ENCODE measurements at places on chromosomes 7 and 10.
A peak's percentile ranks its signal among the peaks of the same experiment; 100 is the strongest.

- DNase-seq = peak; percentile 3
Measured at GRCh38 chr7:114141415-114141814, 222.6 kb upstream of the PPP1R3A start.

GRCh38 chr7:152702-153391, 39.5 kb upstream of the FAM20C start:
- DNase-seq = no peak

DNA sequence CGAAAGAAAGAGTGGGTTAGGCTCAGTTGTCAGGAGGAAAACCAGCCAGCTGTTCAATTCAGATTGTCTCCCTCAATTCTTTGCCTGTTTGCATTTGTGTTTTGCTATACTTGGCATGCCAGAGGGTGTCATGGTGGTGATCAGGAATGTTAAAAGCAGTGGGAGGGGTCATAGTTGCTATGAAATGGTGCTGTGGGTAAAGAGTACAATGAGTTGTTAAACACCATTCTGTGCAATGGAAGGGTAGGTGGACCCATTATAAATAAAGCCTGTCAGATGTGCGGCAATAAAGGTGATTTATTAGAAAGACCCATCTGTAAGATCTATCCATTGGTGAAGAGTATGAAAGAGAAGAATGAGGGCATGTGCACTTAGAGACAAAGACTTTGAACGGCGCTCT, 82.2 kb downstream of the MRPL32 start:
- DNase-seq = no peak

GRCh38 chr7:7439564-7439963, 96.1 kb downstream of the COL28A1 start:
- DNase-seq = no peak

- no peak for DNase-seq
Measured at GRCh38 chr7:39810204-39810642, 139.8 kb upstream of the CDK13 start.

GRCh38 chr10:26310361-26310760, 93.8 kb downstream of the GAD2 start:
- no peak for DNase-seq

DNA sequence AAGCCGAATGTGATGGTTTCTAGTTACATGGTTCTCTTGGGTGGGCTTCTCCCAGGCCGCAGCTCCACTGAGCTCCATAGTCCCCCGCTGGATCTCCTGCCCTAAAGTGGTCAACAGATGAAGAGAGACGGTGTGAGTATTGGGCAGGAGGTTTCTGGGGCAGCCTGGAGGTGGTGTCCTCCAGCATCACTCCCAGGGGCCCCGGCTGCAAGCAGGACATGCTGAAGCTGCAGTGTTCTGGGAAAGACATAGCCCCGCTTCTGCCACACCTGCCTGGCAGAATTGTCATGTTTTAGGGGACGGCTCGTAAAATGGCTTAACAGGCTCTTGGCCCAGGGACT, 40.4 kb downstream of the CALML3 start:
- DNase-seq = no peak

GRCh38 chr7:107047902-107048782, 3.6 kb downstream of the PRKAR2B start:
- DNase-seq = peak; percentile 30

DNA sequence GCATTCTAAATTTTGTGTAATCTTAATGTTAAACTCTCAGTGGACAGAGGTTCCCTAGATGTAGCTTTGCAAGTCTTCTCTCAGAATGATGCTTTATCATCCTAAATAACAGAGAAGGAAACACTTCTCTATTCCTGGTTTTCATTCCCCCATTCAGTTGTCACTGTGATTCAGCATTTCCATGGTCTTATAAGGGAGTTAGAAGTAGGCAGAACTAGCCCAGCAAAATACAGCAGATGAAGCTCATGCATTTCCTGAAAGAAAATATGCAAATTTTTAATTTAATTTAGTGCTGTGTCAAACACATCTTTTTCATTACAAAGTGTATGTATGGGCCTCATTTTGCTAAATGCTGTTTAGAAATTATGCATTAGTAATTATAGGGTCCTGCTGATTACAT, 70.1 kb downstream of the ITPRID1 start:
- no peak for DNase-seq

DNA sequence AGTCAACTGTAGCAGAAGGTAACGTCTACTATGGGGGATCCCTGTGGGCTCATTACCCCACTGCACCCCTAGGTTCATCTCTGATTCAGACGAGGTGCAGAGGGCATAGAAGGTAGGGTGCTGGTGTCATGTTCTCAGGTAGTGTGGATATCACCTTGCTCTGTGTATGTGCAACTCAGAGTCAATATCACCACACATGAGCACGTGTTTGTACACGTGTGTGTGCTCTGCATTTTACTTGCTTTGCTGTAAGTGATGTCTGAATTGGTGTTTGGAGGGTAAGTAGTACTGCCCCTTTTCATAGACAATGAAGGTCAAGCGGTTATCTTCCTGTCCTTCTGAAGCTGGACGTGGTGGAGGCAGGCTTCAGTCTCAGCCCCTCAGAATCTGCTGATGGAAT, 10.4 kb downstream of the DMBT1 start:
- no peak for DNase-seq

DNA sequence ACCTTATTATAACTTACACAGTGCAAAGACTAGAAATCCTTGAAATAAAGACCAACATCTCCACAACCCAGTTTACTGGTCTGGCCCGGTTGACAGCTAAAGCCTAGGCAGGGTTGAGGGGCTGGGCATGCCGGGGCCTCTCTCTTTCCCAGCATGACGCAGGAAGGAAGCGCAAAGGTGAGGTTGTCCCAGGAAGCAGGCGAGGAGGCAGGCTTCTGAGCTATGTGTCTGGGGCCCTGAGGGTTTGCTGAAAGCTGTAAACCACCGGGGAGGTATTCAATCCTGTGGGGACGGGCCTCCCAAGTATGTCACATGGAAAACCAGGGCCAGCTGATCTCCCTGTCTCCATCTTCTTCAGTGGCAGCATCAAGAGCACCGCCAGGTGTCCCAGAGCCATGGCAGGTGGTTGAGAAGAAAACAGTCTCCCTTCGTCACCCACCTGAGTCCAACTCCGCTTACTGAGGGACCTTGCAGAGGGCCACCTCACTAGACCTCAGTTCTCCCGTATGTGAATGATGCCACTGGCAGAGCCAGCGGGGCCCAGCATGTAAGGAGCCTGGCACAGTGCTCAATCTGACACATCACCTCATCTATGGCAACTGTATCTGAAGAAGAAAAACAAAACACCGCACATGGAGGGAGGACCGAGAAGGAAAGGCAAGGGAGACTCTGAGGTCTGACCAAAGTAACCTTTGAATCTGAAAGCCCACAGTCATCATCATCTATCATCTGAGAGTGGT, 49.5 kb downstream of the FAM53B start:
- no peak for DNase-seq

- peak; percentile 68 for DNase-seq
Measured at GRCh38 chr10:80199828-80200227, 5.5 kb downstream of the ANXA11 start.

GRCh38 chr7:121269798-121270197, 59.0 kb upstream of the WNT16 start:
- DNase-seq = no peak

DNA sequence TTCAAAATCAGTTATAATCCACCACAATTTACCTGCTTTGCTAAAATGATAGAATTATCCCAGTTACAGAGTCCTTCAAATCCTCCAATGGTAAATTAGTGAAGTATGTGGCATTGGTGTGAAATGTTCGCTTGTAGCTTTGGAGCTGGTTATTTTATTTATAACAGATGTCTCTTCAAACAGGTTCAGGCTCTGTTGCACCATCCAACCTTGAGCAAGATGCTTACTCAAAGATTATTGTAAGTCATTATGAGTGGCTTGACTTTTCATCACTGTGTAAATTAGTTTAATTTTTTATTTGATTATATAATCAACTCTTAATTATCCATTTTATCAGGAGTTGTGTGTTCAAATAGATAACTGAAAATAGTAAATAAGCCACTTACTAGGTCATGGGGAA, 99.4 kb downstream of the BTRC start:
- DNase-seq = no peak

- DNase-seq = no peak
Measured at GRCh38 chr7:64774204-64774842, 19.9 kb upstream of the ZNF138 start.

DNA sequence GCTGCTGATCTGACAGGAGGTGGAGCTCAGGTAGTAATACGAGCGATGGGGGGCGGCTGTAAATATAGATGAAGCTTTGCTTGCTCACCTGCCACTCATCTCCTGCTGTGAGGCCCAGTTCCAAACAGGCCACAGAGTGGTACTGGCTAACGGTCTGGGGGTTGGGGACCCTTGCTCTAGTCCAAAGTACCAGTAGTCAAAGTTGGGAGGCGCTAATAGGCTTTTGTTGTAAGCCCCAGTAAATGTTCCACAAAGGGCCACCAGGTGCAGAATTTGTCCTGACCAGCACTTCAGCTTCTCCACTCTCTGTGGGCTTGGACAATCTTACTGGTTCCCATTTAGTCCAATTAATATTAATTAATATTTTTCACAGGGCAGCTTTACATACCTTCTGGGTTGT, 206.6 kb downstream of the ACTR3B start:
- no peak for DNase-seq

GRCh38 chr10:14605231-14605925, 169.3 kb downstream of the FAM107B start:
- DNase-seq = peak; percentile 52

DNA sequence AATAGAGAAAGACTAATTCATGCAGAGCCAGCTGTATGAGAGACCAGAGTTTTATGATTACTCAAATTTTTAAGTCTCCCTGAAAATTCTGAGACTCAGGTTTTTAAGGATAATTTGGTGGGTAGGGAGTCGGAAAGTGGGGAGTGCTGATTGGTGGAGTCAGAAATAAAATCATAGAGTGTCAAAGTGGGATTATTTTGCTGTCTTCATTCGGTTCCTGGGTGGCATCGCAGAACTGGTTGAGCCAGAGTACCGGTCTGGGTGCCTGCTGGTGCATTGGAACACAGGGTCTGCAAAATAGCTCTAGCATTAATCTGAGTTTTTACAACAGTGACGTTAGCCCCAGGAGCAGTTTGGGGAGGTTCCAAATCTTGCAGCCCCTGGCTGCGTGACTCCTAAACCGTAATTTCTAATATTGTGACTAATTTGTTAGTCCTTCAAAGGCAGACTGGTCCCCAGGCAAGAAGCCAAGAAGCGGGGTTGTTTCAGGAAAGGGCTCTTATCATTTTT, 32.4 kb downstream of the GPRIN2 start:
- peak; percentile 97 for DNase-seq

- DNase-seq = no peak
Measured at GRCh38 chr7:47355684-47356083, 226.2 kb downstream of the TNS3 start.

DNA sequence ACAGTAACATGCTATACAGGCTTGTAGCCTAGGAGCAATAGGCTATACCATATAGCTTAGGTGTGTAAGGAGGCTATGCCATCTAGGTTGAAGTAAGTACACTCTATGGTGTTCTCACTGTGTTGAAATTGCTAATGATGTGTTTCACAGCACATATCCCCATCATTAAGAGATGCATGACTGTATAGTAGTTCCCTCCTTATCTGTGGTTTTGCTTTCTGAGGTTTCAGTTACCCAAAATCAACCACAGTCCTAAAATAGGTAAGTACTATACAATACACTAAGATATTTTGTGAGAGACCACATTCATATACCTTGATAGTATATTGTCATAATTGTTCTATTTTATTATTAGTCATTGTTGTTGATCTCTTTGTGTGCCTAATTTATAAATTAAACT, 12.7 kb downstream of the FZD1 start:
- no peak for DNase-seq

DNA sequence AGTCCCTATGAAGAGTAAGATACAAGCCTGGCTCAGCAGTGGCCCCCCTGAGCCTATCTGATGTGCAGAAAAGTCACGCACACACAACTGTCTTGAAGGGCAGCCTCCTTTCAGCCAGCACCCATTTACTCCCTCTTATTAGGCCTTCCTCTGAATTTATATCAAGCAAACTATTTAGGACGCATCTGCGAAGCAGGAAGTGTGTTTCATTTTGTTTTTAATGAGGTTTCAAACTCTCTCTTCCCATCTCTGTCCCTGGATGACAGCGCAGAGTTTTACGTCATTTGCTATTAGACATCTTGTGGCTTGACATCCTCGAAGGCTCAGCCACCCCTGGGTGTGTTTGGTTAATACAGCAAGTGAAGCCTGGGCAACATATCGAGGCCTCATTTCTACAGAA, 79.5 kb downstream of the CUX1 start:
- DNase-seq = no peak

DNA sequence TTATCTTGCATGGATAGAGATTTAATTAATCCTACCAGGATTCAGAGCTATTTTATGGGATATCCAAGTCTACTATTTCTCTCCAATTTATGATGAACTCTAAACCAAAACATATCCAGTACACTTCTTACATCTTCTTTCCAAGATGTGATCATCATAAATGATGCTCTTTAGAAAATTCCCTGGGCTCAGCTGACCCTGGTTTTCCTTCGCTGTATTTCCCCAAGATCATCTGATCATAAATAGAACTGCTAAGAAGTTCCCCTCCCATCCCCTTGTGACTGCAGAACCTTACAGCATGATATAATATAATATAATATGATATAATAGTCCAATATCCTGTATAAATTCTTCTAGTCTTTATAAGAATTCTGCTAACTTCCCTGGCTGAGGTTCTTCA, 114.6 kb upstream of the LYZL2 start:
- DNase-seq = no peak

- no peak for DNase-seq
Measured at GRCh38 chr7:25881317-25882037, 270.5 kb upstream of the NFE2L3 start.

DNA sequence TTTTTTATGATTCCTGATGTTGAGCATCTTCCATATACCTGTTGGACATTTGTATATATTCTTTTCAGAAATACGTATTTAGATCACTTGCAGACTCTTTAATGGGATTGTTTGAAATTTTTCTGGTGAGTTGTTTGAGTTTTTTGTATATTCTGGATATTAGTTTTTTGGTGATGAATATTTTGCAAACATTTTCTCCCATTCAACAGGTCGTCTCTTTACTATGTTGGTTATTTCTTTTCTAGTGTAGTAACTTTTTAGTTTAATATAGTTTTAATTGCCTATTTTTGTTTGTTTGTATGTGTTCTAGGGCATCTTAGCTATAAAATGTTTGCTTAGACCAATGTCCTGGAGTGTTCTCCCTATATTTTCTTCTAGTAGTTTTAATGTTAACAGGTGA, 72.7 kb downstream of the ZWINT start:
- DNase-seq = no peak

GRCh38 chr10:125201108-125201524, 40.8 kb upstream of the CTBP2 start:
- peak; percentile 18 for DNase-seq
